ENCODE measurements at places on chromosomes 5 and 9. TPM values are rescaled to one million over a fixed set of nuclear protein-coding genes. Genes with fewer than 3 reads are reported as not detected.

- DNase-seq = no peak
- H3K27ac ChIP-seq = no peak overlapping the region
- H3K4me1 ChIP-seq = no peaks in the 10 kb centered on the region
- no peaks in the 10 kb centered on the region for H3K27me3 ChIP-seq
- no peak overlapping the region for H3K4me3 ChIP-seq
Observed at GRCh38 chr9:6243746-6244145, 28.1 kb downstream of the IL33 start.

DNA sequence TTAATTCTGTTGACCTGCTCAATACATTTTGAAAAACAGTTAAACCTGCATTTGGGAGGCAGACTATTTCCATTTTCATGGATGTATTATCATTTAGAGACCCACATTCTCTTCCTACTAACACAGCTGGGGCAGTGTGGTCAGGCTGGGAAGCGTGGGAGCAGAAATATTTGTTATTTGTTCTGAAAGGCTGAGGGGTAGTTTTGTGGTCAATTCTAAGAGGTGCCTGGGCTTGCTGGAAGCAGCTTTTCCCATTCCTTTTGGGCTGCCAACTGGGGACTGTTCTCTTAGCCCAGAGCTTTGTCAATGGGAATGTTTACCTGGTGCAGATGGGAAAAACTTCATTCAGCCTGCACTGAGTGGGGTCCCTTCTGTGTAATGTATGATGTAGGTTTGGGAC is 171.4 kb upstream of the DAP start:
- H3K4me3 ChIP-seq = no peak overlapping the region
- no peaks in the 10 kb centered on the region for H3K4me1 ChIP-seq
- DNase-seq = no peak

DNA sequence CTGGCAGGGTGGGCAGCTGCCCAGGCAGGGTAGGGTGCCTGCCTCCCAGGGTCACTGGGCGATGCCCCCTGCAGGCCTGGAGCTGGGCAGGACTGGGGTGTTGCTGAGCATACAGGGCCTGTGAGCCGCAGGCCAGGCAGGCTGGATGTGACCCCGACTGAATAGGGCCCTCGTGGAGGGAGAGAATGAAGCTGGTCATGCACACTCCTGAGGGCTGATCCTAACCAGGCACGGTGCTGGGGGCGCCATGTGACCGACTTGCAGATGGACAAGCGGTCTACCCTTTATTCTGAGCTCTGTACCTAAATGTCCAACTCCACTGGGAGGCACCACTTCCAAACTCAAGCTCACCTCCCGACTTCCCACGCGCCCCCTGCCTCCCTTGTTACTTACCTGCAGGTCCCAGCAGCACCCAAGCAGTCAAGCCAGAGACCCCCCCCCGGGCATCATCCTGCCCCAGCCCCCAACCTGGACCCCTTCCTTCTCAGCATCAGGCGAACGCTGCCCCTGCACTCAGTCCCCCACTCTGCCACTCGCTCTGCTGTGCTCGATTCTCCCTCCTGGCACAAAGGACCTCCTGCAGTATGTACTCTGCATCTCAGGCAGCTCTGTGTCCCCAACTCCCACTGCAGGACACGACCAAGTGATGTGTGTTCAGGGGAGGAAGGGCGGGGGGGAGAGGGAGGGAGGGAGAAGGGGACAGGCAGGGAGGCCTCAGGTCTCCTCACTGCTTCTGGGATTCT is 76.8 kb upstream of the PHYKPL start:
- no peak overlapping the region for H3K27ac ChIP-seq
- no peak for DNase-seq
- no peaks in the 10 kb centered on the region for H3K36me3 ChIP-seq
- H3K27me3 ChIP-seq = no peaks in the 10 kb centered on the region
- H3K4me3 ChIP-seq = no peak overlapping the region

DNA sequence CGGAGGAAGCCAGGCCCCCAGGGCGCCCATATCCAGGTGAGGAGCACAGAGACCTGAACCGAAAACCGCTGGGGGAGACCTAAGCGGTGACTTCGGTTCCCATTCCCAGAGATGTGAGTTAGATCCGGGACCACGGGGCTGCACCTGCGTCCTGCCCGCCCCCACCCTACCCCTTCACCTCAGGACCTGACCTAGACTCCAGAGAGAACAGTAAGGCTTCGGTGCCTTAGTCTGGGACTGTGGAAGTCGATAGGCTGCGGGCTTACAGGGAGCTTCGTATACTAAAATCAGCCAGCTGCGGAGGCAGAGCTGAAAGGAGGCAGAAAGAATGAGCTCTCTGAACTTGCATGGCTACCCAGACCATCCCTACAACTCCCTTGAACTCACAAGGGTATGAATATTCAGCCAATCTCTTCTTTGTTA is 518 bp upstream of the FAM13B start:
- H3K4me3 ChIP-seq = peak overlapping the region; percentile 99
- peaks cover 33% of the 10 kb centered on the region for H3K4me1 ChIP-seq
- H3K36me3 ChIP-seq = no peaks in the 10 kb centered on the region

- no peak overlapping the region for H3K27ac ChIP-seq
- DNase-seq = no peak
- H3K4me3 ChIP-seq = no peak overlapping the region
- no peaks in the 10 kb centered on the region for H3K36me3 ChIP-seq
Observed at GRCh38 chr5:124630767-124631704, 115.4 kb downstream of the ZNF608 start.

DNA sequence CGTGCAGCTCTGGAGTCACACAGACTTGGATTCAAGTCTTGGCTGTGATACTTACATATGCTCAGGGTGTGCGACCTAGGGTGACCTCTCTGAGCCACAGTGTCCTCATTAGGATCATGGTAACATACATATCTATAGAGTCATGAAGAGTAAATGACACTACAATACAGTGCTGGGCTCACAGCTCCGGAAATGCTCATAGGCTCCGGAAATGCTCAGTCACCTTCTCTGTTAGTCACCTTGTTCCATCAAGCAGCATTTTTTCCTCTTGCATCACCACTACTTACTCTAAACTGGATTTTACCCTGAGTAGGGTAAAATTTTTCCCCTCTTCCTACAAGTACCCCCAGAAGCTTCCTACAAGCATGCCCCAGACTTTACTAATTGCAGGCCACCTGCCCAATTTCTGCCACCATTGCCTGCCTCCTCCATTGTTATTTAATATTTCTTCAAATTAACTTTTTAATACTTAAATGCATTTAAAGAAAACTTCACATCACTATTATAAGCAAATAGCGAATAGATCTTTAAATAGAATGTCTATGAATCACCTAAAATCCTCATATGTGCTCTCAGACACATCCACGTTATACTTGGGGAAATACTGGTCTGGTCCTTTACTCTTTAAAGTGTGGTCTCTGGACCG is 147.6 kb upstream of the SPRY4 start:
- H3K27ac ChIP-seq = no peak overlapping the region
- no peaks in the 10 kb centered on the region for H3K36me3 ChIP-seq
- no peak overlapping the region for H3K4me3 ChIP-seq
- no peak for DNase-seq
- no peaks in the 10 kb centered on the region for H3K4me1 ChIP-seq

GRCh38 chr9:77893706-77894105 is 137.9 kb downstream of the GNAQ start:
- DNase-seq = no peak
- H3K27me3 ChIP-seq = no peaks in the 10 kb centered on the region
- no peak overlapping the region for H3K27ac ChIP-seq
- no peak overlapping the region for H3K4me3 ChIP-seq

The WWC1 gene
- 0.42 TPM for total RNA-seq

The PKD2L2 gene
- total RNA-seq = not detected
